ENCODE measurements at places on chromosomes 6 and 20. TPM values are rescaled to one million over a fixed set of nuclear protein-coding genes. Genes with fewer than 3 reads are reported as not detected.
A peak's percentile ranks its signal among the peaks of the same experiment; 100 is the strongest.

DNA sequence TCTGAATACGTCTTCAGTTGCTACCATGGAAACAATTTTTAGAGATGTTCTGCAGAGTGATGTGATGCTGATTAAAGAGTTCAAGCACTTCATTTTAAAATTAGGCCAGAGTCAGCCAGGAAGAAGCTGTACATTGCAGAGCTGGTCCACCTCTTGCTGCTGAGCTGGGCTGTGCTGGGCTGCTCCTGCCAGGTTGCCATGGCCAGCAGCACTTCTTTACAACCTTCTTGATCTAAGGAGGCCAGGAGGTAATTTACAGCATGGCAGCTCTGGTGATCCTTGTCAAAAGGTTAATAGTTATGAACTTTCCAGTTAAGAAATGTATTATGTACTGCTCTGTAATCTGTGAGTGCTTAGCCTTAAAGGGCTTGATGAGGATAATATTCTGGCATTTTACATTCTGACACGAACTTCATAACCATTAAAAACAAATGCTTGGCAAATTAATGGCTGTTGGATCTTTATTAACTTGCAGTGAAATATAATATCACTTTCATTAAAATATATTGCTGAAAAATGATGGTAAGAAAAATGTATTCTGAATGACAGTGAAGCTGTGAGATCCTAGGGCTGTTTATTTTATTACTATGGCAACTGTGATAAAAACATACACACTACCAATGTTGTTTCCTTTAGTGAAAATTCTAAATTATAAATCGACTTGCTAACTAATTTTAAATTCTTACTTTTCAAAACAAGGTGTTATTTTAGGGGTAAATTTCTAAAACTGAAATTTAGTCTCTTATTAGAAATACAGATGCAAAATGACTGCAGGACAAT, 259.7 kb downstream of the RFPL4B start:
- no peak for DNase-seq

GRCh38 chr20:6605055-6605935, 162.2 kb upstream of the BMP2 start:
- DNase-seq = no peak

DNA sequence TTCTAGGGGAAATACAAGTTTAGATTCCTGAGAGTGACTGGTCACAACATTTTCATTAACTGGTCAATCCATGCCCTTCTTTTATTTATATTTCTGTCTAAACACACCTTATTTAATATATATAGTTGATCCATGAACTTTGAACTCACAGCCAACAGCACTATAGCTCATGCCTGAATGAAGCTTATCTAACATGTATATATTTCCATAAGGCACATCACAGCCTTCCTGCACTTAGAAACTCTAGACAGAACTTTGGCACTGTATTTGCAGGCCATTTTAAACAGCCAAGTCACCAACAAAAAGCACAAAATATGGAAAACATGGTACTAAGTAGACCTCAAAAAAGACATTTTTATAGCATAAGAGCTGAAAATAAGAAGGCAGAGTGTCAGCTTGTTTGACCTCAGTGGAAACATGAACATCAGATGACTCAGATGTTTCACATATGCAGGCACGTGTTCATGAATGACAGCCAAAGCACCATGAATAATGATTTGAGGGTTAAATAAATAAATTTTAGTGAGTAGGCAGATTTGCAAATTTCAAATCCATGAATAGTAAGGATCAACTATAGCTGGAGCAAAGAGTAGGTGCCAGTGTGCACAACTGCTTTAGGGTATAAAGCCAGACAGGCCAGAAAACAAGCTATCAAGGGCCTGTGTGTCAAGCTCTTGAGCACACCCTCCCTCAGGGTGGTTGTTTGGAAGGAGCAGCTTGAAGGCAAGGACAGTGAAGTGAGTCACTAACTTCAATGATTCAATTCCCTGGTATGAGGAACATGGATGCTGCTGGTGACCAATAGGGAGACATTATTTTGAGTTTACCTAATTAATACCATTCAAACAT, 88.9 kb upstream of the NT5E start:
- DNase-seq = no peak

- DNase-seq = no peak
These were observed 455.0 kb upstream of the SOX4 start for GRCh38 chr6:21138336-21139069.

DNA sequence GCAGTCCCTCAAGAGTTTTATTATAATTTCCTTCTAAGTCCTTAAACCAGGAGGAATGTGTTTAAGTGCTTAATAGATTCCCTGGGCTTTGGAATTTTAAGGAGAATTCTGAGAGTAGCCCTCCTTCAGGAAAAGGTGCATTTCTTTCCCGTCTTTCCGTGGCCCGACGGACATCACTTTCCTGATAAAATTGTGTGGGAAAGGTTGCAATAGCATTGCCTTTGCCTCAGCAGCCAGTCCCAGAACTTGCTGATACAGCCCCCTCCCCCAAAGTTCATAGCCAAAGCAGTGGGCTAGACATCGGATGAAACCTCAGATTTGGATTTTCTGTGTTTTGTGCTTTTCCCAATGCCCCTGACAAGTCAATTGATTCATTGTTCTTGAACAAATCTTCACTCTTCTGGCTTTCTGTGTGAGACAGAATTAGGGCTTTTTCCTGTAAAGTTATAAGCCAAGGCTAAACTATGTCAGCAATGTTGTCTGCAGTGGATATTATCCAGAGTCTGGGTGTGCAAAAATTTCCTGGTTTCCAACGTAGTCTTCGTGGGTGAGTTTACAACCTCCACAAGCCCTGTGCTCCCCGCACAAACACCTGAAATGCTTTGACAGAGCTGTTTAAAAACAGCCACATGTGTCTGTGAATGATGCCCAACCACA, 1.1 kb upstream of the SMOC2 start:
- DNase-seq = no peak

GRCh38 chr6:166167801-166168615, at the start of gene TBXT:
Gene TBXT, minus strand, starts transcription at chr6:166167851. Its CDS starts 260 bp downstream, at chr6:166167591.
- no peak for DNase-seq

- DNase-seq = peak; percentile 77
These were observed at the start of gene LY6G5C for GRCh38 chr6:31680226-31681134. Gene LY6G5C, minus strand, starts transcription at chr6:31681067. Its CDS starts 694 bp downstream, at chr6:31680373.

HDGFL1 gene
- not detected for total RNA-seq

DNA sequence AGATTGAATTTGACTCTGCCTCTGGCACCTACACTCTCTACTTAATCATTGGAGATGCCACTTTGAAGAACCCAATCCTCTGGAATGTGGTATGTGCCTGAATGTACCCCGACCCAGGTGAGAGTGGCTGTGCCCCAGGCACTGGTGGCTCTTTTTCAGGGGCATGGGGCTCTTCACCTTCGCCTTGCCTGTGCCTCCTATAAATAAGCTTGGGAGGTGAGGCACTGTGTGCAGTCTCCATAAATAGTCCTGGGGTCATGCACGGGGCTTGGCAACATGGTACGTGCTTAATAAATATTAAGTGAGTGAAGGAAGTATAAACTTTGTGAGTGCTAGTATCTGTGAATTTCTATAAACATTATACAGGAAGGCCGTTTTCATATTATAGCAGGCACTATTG, 33.0 kb downstream of the GHRH start:
- DNase-seq = no peak

- DNase-seq = no peak
These were observed 81.9 kb upstream of the IYD start for GRCh38 chr6:150286912-150287311.

GRCh38 chr6:140548366-140548765, 1173.9 kb upstream of the CITED2 start:
- DNase-seq = no peak

GRCh38 chr6:83849610-83850009, 3.5 kb upstream of the RIPPLY2 start:
- DNase-seq = no peak

DNA sequence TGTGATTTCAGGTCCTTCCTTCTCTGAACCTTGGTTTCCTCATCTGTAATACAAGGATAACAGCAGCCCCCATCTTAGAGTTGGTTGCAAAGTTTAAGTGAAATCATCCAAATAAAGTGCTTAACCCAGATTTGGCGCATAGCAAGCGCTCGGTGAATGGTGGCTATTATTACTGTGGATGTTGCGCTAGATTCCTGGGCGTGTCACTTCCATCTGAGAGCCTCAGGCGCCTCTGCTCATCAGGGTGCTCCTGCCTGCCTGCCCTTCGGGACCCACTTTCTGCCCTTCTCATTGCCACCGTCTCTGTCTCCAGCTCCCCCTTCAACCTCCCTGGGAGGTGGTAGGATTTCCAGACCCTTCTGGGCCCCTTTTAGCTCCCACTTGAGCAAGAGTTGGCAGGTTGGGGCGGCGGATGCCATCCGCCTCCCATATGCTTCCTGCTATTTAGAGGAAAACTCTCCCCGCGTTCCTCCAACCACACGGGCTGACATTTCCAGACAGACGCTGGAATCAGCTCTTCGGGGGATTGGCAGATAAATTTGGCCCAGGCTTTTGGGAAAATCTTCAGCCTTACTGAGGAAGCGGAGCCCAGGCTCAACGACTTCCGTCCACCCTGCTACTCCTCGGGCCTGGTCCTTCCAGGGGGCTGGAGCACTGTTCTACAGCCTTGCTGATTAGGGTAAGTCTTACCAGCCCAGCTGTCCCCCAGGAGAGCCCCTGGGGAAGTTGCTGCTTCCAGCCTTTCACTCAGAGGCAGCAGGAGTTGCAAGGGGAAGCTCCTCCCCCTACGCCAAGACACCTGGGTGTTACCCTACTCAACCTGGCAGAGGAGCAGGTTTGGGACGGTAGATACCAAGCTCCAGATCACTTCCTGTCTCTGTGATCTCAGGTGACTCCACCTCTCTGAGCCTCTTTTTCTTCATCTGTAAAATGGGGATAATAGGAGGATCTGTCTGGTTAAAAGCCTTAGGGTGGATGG, 71.5 kb downstream of the DLGAP4 start:
- DNase-seq = no peak

TMEM217 gene
- 1.2 TPM for total RNA-seq

DNA sequence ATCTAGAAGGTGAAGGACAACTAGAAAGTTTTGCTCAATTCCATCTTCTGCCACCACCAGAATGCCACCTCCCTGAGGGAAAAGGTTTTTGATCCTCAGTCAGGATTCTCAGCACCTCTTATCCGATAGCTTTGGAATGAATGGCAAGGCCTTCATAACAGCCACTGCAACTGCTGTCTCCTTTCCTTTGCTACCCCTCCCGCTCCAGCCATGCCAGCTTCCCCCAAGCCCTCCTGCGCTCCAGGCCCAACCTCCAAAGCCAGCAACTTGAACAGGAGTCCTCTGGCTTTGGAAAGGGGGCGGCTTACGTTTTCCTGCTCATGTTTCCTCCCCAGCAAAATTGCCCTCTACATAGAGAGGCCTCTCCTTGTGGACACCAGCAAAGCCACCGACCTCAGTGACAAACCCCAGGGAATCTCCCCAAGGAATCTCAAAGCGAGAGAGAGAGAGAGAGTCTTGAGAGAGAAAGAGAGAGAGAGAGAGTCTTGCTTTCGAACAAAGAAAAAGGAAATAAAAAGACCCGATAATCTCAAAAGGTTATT, 420 bp upstream of the BTN2A1 start:
- DNase-seq = peak; percentile 67

PLA2G7 gene
- total RNA-seq = 4.1 TPM

NKAIN4 gene
- 14.2 TPM for total RNA-seq

GRCh38 chr20:62804627-62805154, at the start of gene OGFR:
Gene OGFR, plus strand, starts transcription at chr20:62804835. Its CDS starts 25 bp downstream, at chr20:62804860.
- DNase-seq = peak; percentile 29

GRCh38 chr6:127855542-127856159, 45.2 kb downstream of the THEMIS start:
- DNase-seq = no peak

DNA sequence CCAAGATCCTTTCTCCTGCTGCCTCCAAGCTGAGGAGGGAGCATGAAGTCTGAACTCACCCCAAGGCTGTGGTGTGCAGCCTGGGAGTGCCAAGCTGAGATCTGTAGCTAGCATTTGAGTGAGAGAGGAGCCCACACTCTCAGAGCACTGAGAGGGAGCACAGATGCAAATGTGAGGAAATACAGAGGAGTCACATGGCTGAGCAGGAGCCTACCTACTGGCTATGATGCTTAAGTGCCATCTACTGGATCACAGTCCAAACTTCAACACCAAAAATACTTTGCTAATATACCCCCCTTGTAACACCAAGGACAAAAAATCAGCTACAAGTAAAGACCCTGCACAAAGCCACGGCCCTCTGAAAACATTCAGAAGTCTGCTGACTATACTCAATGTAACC, 94.4 kb upstream of the IMPG1 start:
- no peak for DNase-seq

DNA sequence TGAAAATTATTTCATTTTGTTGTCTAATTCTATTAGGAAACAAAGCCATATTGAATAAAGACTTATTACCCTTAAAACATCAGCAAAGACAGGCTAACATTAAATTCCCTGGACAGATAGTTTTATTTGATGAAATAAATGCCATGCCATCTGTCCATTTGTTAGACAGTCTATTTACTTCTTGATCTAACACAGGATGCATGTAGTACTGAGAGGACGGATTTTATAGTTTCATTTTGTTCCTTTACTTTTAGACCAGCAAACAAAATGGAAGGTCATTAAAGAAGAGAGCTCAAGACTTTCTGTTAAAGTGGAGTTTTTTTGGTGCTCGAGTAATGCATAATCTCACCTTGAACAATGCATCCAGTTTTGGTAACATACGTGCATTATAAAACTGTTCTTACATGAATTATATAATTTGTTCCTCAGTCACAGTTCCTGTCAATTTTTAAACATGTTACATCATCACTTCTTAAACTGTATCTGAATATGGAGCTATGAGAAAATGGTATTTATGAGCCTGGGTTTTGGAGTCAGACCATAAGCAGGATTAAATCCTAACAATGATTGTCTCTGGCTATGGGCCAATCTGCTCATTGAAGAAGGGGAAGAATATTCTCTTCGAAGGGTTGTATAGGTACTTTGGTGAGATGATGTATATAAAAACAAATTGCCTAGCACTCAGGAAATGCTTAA, 46.0 kb downstream of the RFX6 start:
- DNase-seq = no peak

GRCh38 chr6:28886079-28886439, 37.7 kb downstream of the TRIM27 start:
- no peak for DNase-seq
